ENCODE measurements at places on chromosomes 13 and 19.

GRCh38 chr13:23695196-23695595 lies 125.0 kb downstream of the TNFRSF19 start:
- DNase-seq: no peak

DNA sequence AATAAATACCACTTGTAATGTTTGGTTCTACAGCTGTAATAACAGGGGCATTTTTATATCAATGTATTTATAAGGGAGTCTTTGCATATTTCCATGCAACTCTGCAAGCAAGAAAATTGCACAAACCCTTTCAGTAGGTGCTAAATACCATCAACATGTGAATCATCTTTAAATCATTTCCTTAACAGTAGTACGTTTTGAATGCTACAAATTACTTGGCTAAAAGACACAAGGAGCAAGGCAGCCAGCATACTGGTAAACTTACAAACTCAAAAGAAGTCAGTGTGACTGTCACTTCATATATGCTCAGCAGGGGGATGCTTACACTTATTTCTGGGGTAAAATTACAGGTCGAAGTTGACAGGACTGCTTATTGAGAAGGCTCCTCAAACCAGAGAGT lies 402.4 kb downstream of the EFNB2 start:
- no peak for DNase-seq

GRCh38 chr19:40367577-40368434 lies 19.3 kb downstream of the PLD3 start:
- DNase-seq: no peak

DNA sequence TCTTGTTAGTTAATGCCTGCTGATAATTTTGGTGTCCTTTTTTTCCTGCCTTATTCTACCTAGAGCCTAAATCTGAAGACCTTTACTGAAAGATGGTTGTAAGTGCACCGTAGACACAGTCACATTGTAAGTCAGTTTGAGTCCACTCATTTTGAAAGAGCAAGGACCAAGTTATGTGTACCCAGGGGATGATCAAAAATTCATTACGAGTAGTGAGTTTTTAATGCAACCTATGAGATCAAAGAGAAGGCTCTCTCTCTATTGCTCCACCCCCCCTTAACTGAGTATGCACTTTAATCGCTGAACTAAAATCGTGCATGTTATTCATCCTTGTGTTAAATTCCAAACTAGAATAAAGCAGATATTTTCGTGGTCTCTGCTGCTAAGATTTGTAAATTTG lies 1.8 kb downstream of the RAP2A start:
- DNase-seq: no peak

DNA sequence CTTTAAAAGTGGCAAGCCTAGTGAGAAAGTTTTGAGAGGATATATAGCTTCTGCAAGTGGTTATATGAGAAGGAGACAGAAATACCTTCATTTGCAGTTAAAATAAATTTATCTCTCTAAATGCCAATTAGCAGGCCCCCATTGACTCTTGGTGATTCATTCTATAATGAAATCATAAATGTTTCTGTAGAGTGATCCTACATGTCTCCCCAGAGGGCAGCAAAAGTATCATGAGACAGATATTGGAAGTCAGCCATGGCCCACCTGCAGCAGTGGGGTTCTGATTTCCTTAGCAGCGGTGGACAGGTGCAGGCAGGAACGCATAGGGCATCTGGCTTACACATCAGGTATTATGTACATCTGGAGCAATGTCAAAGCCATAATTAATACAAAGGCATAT lies 385.4 kb upstream of the SLC10A2 start:
- DNase-seq: no peak
